Caki2 (cell line): ENCODE measurements at places on chromosomes 7 and 10. TPM values are rescaled to one million over a fixed set of nuclear protein-coding genes. Genes with fewer than 3 reads are reported as not detected.

The RAB19 gene
- 6.3 TPM in 1 of 2 replicates, not detected in the other for total RNA-seq

The HGF gene
- total RNA-seq: not detected in 2 replicates

The ADAMTS14 gene
- total RNA-seq: 0.37 and 1.0 TPM in 2 replicates

The VIPR2 gene
- total RNA-seq: not detected in 2 replicates

The UCMA gene
- total RNA-seq: not detected in 2 replicates

The KLLN gene
- total RNA-seq: 0.54 TPM in 1 of 2 replicates, not detected in the other

The HSPA12A gene
- total RNA-seq: 18.1 and 23.4 TPM in 2 replicates

The NME8 gene
- not detected in 2 replicates for total RNA-seq

The GLUD1 gene
- total RNA-seq: 212 and 237 TPM in 2 replicates

DNA sequence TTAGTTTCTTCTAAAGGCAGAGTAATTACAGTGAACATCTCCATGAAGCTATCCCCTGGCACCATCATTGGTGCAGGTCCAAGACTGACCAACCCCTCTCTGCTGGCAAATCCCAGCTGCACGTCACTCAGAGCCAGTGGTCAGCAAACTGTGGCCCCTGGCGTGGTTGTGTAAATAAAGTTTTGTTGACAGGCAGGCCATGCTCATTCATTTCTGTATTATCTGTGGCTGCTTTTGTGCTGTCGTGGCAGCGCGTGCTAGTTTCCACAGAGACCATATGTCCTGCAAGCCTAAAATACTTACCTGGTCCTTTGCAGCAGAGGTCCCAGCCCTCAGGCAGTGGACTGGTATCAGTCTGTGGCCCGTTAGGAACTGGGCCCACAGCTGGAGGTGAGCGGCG is 117.6 kb upstream of the NPS start:
- no peak for DNase-seq

DNA sequence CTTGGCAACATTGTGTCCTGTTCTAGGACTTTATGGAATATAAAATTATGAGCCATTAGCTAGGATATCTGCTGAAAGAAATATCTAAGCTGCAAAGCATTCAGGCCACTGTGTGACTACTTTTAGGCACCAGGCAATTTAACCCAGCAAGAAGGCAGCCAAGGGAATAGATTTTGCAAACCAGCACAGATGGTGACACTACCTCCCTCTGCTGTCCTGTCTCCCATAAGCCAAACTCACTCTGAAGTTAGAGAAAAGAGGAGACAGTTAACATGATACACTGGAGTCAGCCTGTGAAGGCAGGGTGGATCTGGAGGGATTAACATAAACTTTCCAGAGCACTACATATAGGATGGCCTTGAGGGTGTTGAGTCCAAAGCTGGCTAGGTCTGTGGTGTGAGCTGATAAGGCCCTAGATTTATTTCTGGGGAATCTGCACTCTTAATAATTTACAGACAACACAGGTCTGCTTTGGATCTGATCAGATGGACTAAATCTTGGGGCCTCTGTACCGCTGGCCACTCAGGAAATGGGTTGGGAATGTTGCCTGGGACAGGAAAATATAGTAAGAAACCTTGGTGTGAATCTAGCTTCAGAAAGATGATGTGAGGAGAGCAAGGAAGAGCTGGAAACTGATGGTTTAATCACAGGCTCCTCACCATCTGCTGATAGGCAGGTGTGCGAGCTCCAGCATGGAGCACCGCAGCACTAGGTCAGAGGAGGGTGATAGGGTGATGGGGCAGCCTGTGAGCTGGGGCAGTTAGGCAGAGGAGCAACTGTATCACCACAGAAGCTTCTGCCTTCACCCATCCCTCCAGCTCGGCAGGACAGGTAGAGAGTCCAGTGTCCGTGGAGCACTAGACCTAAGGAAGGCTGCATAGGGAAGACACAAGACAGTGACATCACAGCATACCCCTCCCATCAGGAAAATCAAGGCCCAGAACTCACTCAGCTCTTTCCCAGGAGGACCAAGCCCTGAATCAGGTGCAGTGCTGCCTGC is 229.9 kb upstream of the PRSS1 start:
- no peak for DNase-seq

GRCh38 chr10:118210276-118210675 is 131.8 kb downstream of the FAM204A start:
- DNase-seq: no peak

DNA sequence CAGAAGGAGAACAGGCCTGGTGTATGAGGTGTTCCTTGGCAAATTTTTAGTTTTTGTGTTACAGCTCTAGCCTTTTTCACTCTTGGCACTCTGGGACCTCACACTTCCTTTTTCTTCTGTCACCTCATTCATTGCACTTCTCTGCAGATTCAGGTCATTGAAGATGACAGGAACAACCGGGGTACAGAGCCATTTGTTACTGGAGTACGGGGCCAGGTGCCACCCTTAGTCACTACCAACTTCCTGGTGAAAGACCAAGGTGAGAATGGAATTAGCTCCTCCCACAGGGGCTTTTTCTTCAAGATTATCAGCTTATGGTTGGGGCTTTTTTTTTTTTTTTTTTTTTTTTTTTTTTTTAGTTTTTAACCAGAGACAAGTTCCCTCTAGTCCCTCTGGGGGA is 18.5 kb upstream of the CHCHD1 start:
- DNase-seq: no peak

- DNase-seq: peak; percentile 57
Observed at GRCh38 chr10:7819121-7819460, 786 bp downstream of the TAF3 start.

DNA sequence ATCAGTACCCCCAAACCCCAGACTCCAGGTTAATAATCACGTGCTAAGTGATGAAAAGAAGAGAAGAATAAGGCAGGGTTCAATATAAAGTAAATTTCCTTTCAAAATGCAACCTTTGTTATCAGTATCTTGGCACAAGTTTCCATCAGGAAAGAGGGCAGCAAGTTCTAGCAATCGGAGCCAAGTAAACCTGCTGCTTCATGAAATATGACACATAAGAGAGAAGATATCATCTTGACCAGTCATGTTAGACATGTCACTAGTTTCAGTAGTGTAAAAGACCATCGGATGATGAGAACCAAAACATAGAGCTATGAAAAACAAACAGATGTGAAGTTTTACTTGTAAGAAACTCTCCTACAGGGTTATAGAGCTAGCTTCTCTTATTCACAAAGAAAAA is 44.0 kb downstream of the AASS start:
- no peak for DNase-seq

DNA sequence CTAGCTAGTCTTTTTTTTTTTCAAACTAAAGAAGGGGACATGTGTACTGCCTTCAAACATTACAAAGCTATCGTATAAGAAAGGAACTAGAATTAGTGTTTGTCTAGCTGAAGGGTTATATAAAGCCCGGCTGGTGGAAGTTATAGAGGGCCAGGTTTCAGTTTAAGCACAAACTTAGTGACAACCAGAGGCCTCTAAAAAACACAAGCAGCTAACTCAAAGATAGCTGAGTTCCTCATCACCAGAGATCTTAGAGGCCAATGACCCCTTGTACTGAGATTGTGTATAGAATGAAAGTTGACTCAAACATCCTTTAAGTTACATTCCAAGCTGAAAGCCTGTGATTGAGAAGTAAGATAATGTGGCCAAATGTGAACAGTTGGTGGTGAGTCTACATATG is 28.1 kb upstream of the SGMS1 start:
- DNase-seq: no peak

DNA sequence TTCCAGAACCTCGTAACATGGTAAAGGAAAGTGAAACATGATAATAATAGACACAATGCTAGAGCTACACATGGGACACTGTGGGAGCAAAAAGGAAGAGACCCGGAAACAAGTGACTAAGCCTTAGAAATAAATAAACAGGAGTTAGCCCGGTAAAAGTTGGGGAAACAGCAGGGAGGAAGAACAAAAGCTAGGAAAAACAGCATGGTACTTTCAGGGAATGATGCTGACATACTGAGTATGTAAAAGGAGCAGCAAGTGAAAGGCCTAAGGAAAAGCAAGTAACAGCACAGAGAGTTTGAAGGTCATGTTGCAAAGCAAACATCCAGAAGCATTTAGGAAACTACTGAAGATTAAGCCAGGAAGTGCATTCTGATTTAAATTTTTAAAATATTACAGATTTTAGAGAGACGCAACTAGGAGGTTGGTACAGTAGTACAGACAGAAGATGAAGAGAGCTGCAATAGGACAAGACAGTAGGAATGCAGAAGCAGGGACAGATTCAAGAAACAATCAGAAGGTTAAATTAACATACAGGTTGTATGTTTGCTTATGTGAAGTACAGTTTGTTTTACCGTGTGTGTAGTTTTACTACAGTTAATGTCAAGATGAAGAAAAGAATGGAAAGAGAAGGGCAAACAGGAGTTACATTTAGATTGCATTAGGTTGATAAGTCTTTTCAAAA is 63.7 kb downstream of the ARHGAP12 start:
- no peak for DNase-seq

- DNase-seq: no peak
Observed at GRCh38 chr7:48497521-48497920, 326.3 kb downstream of the ABCA13 start.

- no peak for DNase-seq
Observed at GRCh38 chr7:148253629-148254028, 336.9 kb upstream of the C7orf33 start.

DNA sequence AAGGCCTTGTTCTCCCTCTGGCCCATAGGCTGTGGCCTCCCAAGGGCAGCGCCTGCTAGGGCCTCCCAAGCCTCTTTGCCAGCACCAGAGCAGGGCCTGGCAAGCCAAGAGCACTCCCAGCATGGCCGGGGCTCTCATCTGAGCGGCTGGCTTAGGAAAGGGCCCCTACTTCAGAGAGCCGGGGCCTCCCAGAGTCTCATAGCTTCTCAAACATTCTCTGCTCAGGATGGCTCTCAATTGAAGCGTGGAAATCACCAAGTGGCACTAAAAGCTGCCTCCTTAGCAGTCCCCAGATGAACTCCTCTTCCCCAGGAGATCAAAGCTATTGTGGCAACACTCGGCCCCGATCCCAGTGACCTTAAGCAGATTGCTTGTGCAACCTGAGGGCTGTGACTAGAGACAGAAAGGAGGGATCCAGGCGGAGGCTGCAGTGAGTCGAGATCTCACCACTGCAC is 69.4 kb downstream of the FAM53B start:
- no peak for DNase-seq

DNA sequence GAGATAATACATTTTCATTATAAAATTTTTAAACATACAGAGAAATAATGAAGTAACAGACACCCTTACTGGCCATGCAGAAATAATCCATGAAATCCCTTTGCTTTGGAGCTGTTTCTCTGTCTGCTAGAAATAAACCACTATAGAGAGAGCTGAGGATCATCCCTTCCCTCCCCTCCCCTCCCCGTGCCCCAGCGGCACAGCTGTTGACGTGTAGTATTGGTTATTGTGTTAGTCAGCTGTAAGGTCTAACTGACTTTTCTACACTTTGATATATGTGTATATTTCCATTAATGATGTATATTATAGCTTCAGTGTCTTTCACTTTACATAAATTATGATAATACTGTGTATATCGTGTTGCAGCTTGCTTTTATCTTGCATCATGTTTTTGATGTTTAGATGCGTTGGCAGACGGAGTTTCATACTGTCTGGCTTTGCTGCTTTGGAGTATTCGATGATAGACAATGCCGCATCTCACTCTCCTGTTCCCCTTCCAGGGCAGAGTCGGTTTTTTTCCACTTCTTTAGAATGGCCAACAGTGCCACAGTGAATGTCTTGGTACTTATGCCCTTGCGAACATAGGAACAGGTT is 27.4 kb upstream of the GRID1 start:
- DNase-seq: no peak

- DNase-seq: no peak
Observed at GRCh38 chr10:122419016-122419415, 35.4 kb upstream of the ARMS2 start.

GRCh38 chr7:7257899-7258692 is 75.8 kb downstream of the C1GALT1 start:
- peak; percentile 18 for DNase-seq

DNA sequence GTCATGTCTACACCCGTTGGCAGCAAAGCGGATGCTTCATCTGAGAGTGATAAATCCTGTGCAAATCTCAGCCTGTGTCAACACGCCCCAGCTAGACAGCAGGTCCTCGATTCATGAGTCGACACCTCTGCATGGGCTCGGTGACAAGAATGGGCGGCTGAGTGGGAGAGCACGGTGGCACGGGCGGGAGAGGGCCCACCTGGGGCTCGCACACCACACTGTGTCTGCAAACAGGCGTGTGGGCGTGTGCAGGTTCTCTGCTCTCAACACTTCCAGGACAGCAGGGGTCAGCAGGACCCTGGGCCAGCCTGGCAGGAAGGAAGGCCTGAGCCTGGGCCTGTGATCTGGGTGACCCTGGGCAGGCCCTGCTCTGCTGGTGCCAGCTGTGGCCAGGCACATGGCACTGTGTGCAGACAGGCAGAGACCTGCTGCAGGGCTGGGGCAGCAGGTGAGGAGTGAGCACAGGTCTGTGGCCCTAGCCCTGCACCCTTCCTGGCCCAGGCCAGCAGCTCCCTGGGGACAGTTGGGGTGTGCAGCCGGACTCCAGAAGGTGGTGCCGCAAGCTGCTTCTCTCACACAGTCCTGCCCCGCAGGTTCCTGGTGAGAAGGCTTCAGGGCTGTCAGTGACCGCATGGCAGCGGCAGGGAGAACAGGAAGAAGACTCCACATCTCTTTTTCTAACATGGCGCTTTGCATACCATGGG is 216.4 kb downstream of the ELFN1 start:
- DNase-seq: no peak

DNA sequence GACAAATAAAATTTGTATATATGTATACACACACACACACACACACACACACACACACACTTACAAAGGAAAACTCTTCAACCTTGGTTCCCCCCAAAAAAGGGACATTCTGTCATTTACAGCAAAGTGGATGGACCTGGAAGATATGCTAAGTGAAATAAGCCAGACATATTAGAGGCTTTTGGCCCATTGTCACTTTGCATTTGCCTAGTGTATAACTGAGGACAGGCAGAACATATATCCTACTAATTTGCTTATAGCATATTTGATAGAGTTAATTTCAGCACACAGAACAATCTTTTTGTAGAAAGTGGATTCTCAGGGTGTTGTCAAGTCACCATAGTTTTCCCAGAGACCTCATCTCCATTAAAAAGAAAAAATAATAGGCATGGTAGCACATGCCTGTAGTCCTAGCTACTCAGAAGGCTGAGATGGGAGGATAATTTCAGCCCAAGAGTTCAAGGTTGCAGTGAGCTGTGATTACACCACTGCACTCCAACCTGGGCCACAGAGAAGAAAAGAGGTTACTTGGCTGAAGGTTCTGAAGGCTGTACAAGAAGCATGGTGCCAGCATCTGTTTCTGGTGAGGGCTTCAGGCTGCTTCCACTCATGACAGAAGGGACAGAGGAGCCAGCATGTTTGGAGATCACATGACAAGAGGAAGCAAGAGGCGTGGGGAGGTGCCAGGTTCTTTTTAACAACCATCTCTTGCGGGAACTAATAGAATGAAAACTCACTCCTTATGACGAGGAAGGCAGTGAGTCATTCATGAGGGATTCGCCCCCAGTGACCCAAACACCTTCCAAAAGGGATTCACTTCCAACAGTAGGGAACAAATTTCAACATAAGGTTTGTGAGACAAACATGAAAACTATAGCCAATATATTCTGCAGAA is 135.6 kb downstream of the TMEM168 start:
- no peak for DNase-seq

DNA sequence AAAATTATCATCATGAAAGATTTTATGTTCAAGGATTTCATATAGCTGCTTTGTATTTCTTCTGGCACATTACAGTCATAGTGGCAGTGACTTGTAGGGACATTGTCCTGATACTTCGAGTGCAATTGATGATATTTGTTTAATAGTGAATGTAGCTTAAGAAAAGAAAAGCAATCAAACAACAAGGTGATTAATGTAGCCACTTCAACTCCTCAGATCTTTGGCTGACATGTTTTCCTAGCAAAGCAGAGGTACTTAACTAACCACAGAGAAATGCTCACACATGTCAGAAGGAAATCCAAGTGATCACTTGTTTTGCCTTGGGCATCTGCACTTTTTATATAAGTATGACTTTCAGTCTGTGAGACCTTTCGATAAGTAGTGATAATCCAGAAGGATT is 470.3 kb downstream of the AUTS2 start:
- DNase-seq: no peak
